ENCODE measurements at places on chromosomes 5 and 9.
A peak's percentile ranks its signal among the peaks of the same experiment; 100 is the strongest.

GRCh38 chr5:140883373-140883772 lies 1.4 kb downstream of the PCDHA13 start:
- DNase-seq: no peak

- DNase-seq: no peak
These were observed 137.5 kb downstream of the GNA14 start for GRCh38 chr9:77510666-77511065.

GRCh38 chr5:173762045-173762444 lies 126.1 kb upstream of the CPEB4 start:
- no peak for DNase-seq

- no peak for DNase-seq
These were observed 25.4 kb downstream of the MAPKAP1 start for GRCh38 chr9:125681657-125682056.

DNA sequence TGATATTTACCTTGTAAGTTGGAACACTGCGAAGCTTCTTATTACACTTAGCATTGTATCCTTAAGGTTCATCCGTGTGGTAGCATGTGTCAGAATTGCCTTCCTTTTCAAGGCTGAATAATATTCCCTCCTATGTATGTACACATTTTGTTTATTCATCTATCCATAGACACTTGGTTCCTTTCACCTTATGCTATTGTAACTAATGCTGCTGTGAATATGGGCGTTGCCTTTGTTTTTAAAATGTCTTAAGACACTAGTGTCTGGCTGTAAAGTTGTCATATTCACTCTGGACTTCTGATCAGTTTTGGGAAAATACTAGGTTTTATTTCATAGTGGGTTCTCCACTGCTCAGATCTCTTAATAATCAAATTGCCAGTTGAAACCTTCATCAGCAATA lies 383.3 kb upstream of the PRR16 start:
- DNase-seq: no peak

GRCh38 chr9:69149321-69149807 lies 24.7 kb upstream of the TJP2 start:
- no peak for DNase-seq

DNA sequence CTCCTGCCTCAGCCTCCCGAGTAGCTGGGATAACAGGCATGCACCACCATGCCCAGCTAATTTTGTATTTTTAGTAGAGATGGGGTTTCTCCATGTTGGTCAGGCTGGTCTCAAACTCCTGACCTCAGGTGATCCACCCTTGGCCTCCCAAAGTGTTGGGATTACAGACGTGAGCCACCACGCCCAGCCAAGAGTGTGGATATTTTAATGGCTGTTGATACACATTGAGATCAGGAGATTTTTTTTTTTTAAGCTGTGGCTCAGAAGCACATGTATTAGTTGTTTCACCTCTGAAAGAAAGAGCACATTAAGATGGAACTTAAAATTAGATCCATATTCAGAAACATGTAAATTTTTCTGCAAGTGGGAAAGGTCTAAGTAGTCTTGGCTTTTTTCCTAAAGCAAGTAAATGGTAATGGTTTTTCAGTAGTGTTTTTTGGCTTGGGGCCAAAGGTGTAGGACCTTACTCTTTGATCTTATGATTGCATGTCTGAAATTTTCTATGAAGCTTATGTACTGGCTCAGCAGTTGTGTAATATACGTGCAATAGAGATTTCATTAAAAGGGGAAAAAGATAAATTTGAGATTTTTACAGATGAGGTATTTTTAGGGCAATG lies 9.9 kb downstream of the RBM27 start:
- peak; percentile 22 for DNase-seq

DNA sequence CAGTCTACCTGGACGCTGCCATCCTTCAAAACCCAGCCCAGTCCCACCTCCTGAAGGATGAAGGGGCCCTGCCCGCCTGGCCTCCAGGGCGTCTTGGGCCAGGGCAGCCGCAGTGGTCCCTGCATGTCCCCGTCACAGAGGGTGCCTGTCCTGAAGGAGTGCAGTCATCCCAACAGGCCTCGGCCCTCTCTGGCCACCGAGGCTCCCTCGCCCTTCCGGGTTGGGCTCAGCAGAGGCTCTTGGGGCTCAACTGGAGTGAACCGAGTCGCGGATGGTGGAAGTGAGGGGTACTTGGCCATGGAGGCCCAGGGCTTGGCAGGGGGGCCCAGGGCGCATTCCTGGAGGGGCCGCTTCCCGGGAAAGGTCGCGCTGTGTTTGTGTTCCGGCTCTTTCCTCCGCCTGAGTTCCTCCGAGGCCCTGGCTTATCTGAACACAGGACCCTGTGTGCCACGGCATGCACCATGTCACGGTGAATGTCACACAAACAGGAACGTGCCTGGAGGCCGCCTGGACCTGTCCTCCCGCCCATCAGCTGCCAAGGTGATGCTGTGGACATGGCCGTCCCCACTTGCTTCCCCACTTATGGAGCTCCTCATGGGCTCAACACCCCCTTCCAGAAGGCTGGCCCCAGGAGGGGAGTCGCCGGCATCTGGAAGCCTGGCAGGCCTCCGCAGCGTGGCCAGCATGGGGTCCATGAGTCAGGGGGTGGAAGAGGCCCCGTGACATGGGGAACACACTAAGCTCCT lies 25.7 kb upstream of the OBP2B start:
- no peak for DNase-seq

DNA sequence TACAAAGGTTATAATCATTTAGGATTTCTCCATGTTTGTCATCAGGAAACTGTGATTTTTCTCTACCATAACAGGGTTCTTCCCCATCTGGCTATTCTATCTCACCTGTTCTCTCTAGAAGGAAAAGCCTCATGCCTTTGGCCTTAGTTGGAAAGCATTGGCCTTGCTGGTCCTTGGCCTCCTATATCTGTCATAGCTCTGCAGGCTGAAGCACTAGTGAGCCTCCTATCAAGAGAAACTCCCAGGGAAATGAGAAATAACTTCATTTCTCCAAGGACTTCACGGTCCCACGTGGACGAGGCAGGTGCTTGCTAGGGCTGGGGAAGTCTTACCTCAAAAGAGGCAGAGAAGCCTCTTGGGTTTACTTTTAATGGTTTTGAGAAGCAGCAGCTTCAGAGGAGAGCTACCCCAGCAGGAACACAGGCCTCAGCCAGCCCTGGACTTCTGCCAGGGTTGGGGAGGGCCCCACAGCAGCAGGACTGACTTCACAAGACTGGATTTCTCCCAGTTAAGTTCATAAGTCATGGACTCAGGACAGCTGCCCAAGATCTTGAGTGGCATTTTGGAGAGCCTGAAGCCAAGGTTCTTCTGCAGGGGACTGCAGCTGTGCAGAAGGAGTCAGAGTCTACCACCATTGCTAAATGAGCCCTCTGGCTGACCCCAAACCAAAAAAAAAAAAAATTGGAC lies 15.8 kb upstream of the PSAT1 start:
- DNase-seq: no peak

DNA sequence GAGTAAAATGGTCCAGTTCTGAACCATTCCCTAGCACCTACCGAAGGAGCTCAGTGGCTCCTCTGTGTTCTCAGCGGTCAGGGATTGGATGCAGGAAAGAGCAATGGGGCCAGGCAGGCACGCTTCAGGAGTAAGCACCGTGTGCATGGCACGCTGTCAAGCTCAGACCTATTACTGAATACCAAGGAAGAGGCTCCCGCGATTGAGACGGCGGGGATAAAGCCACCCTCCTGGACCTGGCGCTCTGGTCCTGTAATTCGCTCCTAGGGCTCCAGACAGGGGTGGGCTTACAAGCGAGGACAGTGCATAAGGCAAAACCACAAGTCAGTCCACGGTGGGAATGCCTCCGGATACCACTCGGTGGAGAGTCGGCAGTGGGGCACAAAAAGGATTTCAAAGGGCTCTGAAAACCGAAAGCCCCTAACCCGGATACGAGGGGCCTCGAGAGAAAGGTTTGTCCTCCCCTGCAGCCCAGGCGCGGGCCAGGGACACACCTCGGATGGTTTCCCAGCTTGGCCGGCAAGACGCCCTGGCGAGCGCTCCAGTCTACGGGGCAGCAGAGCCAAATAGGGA lies 988 bp downstream of the OXCT1 start:
- DNase-seq: peak; percentile 41

- DNase-seq: peak; percentile 59
These were observed 28.3 kb downstream of the IARS1 start for GRCh38 chr9:92265154-92265553.

DNA sequence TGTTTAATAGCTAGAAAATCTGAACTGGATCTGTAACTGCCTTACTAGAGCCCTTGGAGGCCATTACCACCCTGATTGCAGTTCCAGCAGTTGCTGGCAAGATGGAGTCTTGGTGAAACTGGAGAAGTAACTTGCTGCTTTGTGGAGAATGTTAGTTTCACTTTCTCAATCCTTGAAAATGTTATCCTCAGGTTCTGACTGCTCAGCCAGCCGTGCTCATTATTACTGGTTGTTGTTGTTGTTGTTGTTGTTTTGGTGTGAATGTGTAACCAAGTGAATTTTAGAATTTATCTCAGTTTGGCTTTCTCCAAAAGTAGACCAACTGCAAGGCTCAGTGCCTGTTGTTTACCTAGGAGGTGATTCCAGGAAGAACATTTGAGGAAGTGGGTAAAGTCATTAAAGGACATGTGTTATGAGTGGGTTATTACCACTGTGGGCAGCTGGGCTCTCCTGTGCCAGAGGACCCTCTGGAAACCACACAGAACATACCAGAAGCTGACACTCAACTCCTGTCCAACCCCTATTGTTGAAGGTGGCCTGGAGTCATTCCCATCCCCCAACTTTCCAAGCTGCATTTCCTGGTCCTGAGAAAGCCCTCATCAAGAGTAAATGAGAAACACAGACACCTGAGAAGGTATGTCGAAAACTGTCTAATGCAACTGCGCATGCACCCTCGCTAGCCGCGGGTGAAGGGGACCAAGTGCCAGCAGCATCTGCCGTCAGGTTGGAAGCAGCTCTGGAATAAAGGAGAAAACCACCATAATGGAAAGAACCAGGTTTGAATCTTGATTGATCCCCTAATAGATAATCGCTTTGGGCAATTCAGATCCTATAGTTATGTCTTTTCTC lies 111.6 kb downstream of the CMYA5 start:
- peak; percentile 24 for DNase-seq

All from M059J (cell line).